AG09309 (cell line): ENCODE measurements at places on chromosomes 2 and 18.

DNA sequence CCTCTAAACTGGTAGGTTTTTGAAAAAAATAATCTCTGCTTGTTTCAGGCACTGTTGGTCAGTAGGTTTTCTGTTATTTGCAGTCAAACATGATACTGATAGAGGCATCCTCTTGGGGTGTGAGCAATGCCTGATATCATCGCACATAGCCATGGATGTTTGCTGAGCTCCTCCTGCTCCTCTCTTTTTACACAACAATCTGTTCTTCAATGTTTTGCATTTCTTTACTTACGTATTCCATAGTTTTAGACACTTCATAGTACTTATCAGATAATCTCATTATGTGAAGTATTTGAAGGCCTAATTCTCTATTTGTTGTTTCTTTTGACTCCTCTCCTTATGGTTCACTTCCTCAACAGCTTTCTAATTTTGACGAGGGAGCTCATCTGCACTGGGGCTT, 23.0 kb upstream of the HS6ST1 start:
- no peak for DNase-seq

- no peak for DNase-seq
These were observed 103.7 kb downstream of the NCK2 start for GRCh38 chr2:105848367-105848766.

GRCh38 chr2:25332571-25332970, 9.2 kb downstream of the DNMT3A start:
- no peak for DNase-seq

- DNase-seq = no peak
These were observed 21.4 kb downstream of the MYL12B start for GRCh38 chr18:3283253-3283863.

GRCh38 chr2:180195847-180196246, 188.8 kb upstream of the CWC22 start:
- DNase-seq = no peak

- no peak for DNase-seq
These were observed 33.3 kb downstream of the ANXA4 start for GRCh38 chr2:69774984-69775982.

GRCh38 chr2:218260742-218261422, at the start of gene GPBAR1:
GPBAR1 (plus strand) TSS chr2:218261015; CDS start chr2:218262725, 1,710 bp downstream.
- no peak for DNase-seq

- peak; percentile 93 for DNase-seq
These were observed 25.0 kb downstream of the FN1 start for GRCh38 chr2:215410932-215411285.

DNA sequence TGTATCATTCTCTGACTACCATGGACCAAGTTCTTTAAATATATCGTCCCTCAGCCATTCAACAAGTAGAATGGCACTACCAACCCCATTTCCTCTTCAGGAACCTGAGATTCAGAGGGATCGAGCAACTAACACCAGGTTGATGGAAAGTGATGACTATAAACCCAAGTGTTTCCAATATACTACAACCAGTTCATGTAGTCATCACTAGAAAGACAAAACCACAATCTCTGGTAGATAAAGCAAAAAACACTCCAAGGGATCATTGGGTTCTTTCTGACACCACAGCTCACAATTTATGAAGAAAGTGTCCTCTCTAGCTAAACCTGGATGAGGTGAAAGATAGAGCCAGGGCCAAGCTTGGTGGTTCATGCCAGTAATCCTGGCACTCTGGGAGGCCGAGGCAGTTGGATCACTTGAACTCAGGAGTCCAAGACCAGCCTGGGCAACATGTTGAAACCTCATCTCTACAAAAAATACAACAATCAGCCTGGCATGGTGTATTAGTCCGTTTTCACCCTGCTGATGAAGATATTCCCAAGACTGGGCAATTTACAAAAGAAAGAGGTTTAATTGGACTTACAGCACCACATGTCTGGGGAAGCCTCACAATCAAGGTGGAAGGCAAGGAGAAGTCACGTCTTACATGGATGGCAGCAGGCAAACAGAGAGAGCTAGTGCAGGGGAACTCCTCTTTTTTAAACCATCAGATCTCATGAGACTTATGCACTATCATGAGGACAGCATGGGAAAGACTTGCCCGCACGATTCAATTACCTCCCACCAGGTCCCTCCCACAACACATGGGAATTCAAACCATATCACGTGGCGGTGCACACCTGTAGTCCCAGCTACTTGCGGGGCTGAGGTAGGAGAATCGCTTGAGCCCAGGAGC, 2.2 kb downstream of the CD226 start:
- DNase-seq = no peak

DNA sequence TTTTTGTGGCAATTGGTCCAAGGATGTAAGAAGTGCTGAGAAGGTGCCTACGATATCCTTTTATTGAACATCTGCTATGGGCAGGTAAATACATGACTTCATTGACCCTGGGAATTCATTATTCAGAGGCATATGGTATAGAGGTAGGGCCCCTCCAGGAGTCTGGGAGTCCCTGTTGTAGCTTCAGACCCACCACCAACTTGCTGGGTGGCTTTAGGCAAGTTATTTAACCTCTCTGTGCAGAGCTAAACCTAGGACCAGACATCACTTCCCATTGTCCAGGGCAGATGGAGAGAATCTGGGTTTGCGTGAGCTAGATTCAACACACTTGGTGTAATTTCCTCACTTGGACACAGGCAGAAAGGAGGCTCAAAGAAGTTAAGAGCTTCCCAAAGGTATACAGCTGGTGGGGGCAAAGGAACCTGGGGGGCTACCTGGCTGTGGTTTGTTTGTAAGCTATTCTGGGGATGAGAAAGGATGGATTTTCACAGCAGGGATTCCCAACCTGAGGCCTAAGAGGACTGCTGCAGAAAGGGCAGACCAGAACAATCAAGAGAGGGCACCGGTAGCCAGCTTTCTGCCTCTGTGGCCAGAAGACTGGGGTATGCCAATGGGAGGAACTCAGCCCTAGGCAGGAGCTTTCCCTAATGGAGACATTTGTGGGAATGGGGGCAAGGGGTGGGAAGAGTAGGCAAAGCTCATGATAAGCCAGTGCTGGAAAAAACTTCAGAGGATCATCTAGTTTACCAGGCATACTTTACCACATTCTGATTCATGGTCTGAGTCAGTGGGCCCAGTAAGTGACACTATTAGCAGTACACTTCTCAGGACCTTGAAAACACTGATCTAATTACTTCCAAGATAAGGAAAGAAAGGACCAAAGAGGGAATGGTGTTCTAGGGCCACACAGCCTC, 102.7 kb upstream of the SMAD2 start:
- DNase-seq = peak; percentile 23

- DNase-seq = no peak
These were observed 235.4 kb upstream of the FANCL start for GRCh38 chr2:58476556-58476955.

DNA sequence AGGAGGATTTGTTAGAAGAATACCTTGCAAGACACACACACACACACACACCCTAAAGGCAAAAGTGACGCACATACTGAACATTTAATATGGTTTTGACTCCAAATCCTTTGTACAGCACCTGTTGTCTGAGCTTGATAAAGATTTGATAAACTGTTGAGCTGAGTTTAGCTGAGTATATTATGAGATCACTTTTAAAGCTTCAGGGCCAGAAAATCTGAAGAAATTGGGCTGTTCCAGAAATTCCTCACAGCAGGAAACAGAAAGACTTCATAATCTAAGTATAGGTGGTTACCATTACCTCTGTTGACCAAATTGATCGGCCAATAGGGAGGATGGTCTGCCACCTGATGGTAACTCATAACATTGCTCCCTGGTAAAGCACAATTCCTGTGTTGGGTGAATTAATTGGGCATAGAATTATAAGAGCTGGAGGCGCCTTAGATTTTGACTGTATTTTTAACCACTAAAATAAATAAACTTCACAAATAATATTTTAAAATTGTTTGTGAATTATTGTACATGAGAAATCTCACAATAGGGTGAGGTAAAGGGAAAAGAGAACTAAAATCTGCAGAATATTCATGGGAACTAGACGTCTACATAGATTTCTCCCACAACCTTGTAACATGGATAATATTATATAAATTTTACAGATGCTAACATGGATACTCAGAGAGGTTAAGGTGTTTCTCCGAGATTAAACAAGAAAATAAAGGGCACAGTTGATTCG, 21.8 kb upstream of the RPIA start:
- DNase-seq = no peak
